ENCODE measurements at places on chromosomes 16 and 17. TPM values are rescaled to one million over a fixed set of nuclear protein-coding genes. Genes with fewer than 3 reads are reported as not detected.

DNA sequence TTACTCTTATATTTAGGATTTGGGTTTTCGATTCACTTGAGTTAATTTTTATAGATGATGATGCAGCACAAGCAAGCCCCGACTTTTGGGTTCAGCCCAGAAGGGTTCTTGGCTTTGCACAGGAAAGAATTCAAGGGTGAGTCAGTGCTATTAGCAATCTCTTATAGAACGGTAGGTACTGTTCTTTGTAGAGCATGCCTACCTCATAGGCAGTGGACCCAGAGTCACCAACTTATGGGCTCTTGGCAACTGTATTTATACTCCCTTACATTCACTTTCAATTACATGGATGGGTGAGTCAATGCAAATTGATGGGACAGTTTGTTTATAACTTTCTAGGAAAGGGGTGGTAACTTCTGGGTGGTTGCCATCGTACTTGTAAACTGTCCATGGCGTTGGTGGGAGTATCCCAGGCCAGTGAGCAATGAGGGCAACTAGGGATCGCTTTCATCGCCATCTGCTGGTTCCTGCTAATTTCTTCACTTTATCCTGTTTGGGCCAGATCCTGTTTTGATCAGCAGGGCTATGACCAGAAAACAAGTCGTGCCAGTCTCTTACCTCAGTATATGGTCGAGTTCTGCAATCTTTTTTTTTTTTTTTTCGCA lies 362.6 kb downstream of the CNTNAP4 start:
- DNase-seq: peak; percentile 7

GDPD1 gene
- 0.49 TPM for total RNA-seq

DNA sequence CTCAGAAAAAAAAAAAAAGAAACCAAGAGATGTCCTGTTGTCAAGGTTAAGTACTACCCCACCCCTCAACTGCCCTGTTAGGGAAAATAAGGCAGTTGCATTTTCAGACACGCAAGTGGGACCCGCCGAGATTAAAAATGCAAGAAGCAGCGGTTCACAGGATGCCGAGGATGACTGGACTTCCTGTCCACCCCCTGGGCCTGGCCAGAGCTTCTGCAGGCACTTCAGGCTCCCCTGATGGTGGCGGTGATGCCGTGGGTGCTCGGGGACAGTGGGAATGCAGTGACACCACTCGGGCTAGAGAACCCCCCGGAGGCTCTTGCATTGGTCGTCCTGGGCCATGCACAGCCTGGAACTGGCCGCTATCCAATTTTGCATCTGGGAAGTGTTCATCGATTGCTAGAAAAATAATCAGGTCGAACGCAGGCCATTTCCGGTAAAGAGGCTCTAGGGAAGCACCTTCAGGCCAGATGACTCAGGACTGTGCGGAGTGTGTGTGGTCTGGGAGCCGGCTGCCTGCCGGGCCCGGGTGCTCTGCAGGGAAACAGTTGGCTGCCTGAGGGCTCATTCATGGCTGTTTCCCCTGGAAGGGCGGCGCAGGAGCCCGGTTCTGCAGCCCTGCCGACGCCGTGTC lies 13.4 kb upstream of the CRISPLD2 start:
- DNase-seq: peak; percentile 82

PROCA1 gene
- 0.49 TPM for total RNA-seq

- no peak for DNase-seq
These were observed 90.1 kb downstream of the DNAH17 start for GRCh38 chr17:78486946-78487680.

RUNDC3A gene
- not detected for total RNA-seq

NRN1L gene
- not detected for total RNA-seq

GRCh38 chr17:77757561-77757898 lies 201.0 kb upstream of the TNRC6C start:
- DNase-seq: no peak

- peak; percentile 46 for DNase-seq
These were observed 34.7 kb downstream of the SOCS3 start for GRCh38 chr17:78325076-78325687.

PLCD3 gene
- total RNA-seq: 86.3 TPM

GRCh38 chr16:88591577-88592021 lies 21.4 kb downstream of the ZC3H18 start:
- peak; percentile 69 for DNase-seq
